ENCODE measurements at places on chromosomes 3 and 15.

GRCh38 chr3:33071181-33071580, 25.8 kb downstream of the GLB1 start:
- no peak for DNase-seq

GRCh38 chr15:99955532-99955931, 222.3 kb upstream of the LYSMD4 start:
- no peak for DNase-seq

DNA sequence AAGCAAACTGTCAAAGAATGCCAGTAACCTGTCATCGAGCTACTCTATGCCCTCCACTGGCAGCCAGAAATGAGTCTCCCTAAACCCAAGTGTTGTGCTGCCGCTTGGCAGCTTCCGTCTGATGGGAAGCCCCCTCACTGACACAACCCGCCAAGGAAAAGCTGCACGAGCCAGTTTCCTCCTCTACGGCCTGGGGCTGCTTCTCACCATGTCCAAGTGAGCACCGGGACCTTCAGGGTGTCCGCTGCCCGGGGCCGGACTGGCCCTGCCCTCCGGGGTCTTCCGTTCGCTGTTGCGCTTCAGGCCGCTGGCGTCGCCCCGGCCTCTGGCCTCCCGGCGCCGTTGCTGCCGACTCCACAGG, 490 bp downstream of the TOMM70 start:
- DNase-seq, result peak; percentile 16

DNA sequence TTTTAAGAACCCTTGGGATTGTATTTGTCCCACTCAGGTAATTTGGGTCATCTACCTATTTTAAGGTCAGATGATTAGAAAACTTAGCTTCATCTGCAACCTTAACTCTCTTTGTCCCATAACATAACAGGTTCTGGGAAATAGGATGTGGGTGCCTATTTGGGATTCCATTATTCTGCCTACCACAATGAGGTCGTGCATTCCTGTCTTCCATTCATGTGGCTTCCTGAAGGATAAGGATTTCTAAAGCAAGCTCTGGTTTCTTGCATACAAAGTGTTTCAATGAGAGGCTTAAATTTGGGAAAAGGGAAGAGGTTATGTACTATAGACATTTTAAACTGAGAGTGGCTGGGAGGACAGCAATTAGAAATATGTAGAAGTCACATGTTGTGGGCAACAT, 190.3 kb downstream of the MCTP2 start:
- no peak for DNase-seq

DNA sequence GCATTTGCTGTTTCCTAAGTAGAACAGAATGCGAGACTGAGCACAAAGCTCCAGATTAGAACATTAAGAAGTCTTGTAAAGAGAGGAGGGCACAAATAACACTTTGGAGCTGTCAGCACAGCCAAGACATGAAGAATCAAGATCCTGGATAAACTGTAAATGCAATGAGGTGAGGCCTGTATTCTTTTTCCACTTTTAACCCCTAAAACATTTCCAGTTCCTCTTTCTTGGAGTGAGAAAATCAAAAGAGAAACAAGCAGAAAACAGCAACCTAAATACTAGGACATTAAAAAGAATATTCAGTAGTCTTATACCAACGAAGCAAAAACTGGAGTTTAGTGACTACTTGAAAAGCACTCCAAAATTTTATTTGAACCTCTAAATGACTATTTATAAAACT, 204.3 kb downstream of the ZBTB20 start:
- no peak for DNase-seq

- no peak for DNase-seq
Observed at GRCh38 chr3:178545337-178545736, 9.1 kb downstream of the KCNMB2 start.

GRCh38 chr15:96766366-96766765, 435.9 kb downstream of the NR2F2 start:
- no peak for DNase-seq

DNA sequence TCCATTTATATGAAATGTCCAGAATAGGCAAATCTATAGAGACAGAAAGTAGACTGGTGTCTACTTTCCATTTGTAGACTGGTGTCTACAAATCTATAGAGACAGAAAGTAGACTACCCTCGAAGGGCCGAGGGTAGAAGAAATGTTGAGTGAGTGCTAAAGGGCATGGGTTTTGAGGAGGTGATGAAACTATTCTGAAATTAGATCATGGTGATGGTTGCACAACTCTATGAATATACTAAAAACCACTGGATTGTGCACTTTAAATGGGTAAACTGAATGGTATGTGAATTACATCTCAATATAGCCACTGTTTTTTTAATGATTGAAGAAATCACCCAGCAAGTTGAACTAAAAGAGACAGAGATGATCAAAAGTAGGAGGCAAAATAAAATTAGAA, 27.9 kb downstream of the TP53BP1 start:
- peak; percentile 85 for DNase-seq

DNA sequence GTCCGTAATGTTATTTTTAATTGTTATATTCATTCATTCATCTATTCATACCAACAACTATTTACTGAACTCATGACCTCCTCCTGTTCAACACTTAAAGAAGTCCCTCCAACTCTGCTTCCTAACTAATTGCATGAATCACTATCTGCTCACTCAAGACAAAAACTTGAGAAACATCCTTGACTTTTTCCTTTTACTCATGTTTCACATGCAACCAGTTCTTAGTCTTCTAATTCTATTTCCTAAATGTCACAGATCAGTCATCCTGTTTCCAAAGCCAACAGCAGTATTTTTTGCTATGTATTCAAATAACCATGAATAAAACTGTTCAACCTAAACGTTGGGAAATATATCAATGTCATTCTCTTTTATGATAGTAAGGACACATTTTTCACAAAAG, 124.6 kb upstream of the GBE1 start:
- no peak for DNase-seq

DNA sequence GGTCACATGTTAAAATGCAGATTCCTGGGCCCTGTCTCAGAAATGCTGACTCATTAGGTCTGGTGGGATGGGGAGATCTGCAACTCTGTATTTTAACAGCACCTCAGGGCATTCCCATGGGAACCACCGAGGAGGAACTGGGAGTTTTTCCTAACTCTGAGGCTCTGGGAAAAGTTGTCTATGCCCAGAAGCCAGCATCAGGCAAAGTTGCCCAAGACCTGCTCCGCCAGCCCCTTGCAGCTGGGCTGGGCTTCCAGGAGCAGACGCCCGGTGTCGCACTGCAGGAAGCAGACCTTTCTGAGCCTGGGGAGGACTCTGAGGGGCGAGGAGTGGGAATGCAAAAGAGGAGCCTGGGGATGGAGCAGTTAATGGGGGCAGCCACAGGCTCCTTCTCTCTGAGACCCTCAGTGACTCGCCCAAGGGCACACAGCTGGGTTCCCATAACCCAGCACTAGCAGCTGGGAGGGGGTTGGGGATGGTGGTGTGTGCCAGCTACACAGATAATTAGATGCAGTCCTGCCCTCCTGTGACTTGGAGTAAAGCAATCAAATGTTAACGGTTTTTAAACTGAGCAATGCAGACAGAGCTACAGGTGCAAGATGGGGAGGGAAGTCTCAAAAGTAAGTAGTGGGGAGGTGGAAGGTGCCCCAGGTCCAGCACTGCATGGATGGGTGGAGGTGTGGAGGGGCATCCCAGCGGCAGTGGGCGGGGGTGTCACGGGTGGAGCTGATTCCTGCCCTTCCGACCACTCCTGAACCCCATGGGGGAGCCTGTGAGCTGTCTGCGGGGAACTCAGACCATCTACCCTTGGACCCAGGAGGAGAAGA, 100.4 kb downstream of the LSM3 start:
- DNase-seq, result peak; percentile 13

DNA sequence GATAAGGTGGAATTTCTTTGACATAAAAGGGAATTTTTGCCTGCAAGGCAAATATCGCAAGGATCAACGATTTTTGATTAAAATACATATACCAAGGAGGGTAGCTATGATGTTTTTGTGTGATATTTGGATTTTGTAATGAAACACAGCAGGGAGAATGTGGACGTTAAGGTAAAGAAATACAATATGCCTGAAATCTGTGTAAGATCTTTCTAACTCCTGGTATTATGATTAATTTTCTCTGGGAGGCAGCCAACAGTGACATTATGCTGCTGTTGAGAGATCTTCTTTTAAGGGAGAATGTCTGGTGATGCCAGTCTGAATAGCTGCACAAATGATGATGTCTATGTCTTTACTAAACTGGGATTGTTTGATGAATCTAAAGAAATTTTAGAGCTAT, 972.2 kb downstream of the SQOR start:
- no peak for DNase-seq

GRCh38 chr3:150268426-150269391, 139.4 kb upstream of the TSC22D2 start:
- DNase-seq, result peak; percentile 18

DNA sequence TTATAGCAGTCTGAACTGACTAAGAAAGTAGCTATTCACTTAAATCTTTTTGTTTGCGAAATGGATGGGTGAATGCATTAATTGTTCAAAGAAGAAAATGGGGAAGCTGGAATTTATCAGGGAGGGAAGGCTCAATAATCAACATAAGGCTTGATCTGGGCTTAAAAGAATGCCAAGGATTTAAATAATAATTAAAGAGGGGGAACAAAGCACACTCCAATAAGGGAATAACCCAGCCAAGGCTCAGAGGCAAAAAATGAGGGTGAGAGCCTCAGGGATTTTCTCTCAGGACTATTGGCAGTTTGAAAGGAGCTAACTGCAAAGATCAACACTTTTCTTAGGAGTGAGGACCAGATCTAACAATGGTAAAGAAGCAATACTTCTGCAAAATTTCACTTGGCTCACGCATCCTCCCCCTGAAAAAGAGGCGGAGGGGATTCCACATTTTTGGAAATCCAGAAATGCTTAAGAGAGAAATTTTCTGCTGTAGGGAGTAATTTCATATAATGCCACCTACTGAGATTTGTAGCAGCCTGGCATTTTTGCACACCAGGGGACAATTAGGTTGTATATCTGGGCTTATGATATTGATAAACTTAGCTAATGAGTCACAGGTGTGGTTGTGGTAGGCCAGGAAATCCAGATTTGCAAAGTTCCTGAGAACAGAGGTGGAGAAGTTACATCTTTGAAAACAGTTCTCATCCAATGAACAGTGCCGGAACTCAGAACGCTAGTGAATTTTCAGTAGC, 405.1 kb downstream of the TUSC7 start:
- DNase-seq, result no peak

DNA sequence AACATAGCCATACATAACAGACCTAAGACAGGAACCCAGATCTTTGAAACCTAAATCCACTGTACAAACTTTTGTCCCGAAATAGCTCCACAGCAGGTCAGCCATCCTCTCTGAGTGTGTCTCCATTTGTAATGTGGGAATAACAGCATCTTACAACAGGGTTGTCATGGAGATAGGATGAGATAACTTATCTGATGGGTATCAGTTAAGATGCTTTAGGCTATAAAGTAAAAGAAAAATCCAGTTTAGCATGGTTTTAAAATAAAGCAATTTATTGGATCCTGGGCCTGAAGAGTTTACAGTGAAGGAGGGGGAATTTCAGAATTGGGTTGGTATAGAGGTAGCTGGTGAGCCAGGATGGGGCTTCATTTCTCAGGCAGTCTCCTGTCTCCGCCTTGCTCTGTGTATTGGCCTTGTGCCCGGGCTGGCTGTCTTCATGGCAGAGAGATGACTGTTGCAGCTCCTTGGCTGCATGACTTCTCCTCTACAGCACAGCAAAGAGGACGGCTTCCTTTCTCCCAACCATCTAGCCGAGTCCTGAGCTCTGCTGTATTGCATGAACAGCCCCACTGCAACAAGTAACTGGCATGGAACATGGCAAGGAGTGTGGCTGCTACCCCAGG, 131.9 kb upstream of the PROK2 start:
- DNase-seq, result peak; percentile 21

DNA sequence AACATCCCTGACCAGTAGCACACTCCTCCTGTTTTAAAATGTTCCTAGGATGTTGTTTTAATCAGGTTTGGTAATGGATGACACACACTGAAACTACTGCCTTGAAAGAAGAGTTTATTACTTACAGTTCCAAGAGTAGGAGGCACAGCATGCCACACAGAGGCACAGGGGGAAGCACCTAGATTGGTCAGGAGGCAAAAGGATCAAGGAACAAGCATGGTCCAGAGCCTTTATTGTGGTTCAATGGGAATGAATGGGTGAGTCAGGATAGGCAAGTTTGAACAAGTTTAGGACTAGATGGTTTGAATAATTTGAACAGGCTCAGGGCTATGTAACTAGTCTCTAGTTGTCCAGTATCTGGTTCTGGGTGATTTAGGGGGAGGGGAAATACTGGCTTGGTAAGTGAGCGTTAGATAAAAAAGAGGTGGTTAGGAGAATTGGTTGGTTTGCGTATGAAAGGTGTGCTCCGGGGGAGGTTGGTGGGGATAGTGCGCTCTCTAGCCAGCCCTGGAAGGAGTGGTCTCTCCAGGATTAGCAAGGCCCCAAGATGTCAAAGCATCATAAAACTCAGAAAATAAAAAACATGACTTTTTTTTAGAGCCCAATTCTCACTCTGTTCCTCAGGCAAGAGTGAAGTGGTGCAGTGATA, 35.1 kb downstream of the TMOD3 start:
- no peak for DNase-seq

GRCh38 chr3:193620650-193621049, 27.6 kb downstream of the OPA1 start:
- DNase-seq, result peak; percentile 51

DNA sequence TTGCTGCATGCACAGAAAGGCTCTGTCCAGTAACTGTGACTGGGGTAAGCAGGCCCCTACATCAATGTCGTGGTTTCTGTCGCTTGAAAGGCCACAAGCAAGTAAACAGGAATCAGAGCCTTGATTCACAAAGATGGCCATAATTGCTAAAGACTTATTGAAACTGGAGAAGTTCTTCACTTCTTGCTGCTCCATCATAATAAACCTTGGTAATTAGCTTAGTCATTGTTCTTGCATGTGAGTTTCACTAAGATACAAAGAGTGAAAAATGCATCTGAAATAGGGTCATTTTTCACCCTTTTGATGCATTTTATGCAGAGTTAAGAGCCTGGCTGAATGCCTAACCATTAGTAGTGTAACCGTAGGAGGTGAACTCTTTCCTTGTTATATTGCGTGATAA, 3.2 kb downstream of the SEMA6D start:
- DNase-seq, result no peak

DNA sequence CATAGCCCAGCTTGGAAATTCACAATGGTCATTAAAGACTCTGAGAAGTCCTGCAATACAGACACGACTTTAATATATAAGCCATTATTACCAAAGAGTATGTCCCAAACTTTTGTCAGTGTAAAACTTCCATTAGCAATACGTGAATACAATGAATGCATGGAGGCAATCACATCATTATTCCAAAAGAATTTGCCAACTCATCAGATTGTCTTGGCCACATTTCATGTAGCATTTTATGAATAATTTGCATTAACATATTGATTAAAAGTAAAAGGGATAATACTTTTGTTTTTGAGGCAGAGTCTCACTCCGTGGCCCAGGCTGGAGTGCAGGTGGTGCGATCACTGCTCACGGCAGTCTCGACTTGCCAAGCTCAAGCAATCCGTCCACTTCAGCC, 7.9 kb upstream of the DUT start:
- DNase-seq, result no peak

GRCh38 chr15:90101130-90101968, 919 bp downstream of the IDH2 start:
- no peak for DNase-seq

DNA sequence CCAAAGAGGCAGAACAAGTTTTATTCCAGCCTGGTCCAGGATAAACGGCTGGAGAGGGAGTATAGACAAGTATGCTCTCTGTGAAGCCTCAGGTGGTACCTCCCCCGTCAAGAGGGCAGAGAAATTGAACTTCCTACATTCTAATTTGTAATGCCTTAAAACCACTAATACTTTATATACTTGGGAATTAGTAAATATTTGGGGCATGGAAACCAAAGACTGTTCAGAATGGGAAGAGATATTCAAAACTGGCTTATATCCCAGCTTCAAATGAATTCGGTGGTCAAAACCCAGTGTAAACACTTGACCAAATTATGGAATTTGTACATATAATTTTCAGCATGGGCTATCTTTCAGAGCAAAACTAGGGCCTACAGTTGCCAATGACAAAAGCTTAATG, 122.6 kb downstream of the FBN1 start:
- no peak for DNase-seq
